ENCODE measurements at places on chromosomes 4 and X. TPM values are rescaled to one million over a fixed set of nuclear protein-coding genes. Genes with fewer than 3 reads are reported as not detected.

GRCh38 chrX:34341258-34341657 is 209.1 kb upstream of the FAM47A start:
- ATAC-seq = no peak

DNA sequence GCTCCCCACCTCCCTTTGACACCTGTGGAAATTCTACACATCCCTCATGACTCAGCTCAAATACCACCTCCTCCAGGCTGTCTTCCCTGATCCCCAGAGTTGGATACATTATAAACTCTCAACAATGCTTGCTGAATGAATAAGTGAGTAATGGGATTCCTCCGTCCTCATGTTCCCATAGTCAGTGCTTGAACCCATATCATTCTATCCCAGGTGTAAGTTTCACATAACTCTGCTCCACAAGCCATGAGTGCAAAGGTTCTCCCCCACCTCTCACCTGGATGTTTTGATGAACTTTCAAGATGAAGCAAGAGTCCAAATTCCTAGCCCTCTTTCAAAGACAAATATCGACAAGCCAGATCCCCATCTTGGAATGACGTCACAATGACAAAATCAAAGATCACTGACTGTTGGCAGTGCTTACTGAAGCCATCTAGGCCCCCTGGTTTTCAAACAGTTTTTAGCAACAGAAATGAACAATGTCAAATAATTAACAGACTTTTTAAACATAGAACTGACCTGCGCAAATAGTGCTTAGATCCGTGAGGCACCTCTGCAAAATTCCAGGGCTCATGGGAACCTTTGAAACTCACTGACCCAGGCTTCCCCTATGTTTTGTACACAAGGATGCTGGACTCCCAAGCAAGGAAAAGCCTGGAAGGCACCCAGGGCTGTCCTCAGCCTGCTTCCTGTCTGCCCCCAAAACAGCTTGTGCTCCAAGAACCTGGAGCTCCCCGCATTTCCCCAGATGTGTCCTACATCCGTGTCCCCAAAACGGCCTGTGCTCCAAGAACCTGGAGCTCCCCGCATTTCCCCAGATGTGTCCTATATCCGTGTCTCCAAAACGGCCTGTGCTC is 4.0 kb downstream of the SLC2A9 start:
- no peak for ATAC-seq

- no peak for ATAC-seq
Observed at GRCh38 chr4:19319607-19320006, 932.1 kb upstream of the SLIT2 start.

- no peak for ATAC-seq
Observed at GRCh38 chrX:140064993-140065392, 99.7 kb upstream of the CXorf66 start.

GRCh38 chrX:11784543-11784942 is 26.5 kb downstream of the MSL3 start:
- ATAC-seq = no peak

Gene IBSP
- total RNA-seq = not detected

GRCh38 chrX:151416579-151416978 is 19.6 kb downstream of the VMA21 start:
- ATAC-seq = no peak

DNA sequence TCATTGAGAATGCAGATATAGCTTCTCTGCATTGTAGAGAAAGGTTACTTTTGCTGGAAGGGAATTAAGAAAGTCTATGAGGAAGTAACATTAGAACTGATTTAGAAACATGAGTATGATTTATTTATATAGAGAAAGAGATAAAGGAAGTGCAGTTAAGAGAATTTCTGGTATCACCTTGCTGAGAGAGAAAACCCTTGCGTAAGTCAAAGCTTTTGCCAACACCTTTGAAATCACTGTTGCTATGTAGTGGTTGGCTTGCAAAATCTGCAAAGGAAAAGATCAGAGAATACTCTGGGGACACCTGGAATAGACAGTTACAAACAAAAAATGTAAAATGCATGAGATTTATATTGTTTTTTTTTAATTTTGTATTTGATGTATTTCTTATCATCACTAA is 137.3 kb upstream of the RXFP1 start:
- ATAC-seq = no peak

Gene PPBP
- 1.0 TPM for total RNA-seq

- no peak for ATAC-seq
Observed at GRCh38 chr4:151614561-151614960, 146.2 kb downstream of the GATB start.

- no peak for ATAC-seq
Observed at GRCh38 chr4:14862891-14863290, 139.4 kb upstream of the CPEB2 start.

DNA sequence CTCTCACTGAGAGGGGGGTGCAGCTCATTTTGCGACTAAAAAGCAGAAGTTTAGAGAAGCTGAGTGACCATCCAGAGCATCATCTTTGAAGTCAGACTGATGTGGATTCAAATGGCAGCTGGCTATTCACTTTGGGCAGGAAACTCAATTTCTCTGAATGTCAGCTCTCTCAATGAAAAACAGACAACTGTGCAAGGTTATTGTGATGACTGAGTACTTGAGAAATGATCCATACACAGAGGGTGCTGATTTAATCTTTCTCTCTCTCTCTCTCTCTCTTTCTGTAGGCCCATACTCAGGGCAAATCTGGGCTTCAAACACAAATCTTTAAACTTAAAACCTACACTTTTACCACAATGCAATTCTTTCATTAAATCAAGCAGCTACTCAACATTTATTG is 185.8 kb upstream of the SLIT2 start:
- ATAC-seq = no peak

Gene UFSP2
- 28.3 TPM for total RNA-seq

GRCh38 chr4:95516528-95517017 is 32.2 kb downstream of the UNC5C start:
- no peak for ATAC-seq

- no peak for ATAC-seq
Observed at GRCh38 chr4:142124874-142125273, 488.5 kb downstream of the IL15 start.

DNA sequence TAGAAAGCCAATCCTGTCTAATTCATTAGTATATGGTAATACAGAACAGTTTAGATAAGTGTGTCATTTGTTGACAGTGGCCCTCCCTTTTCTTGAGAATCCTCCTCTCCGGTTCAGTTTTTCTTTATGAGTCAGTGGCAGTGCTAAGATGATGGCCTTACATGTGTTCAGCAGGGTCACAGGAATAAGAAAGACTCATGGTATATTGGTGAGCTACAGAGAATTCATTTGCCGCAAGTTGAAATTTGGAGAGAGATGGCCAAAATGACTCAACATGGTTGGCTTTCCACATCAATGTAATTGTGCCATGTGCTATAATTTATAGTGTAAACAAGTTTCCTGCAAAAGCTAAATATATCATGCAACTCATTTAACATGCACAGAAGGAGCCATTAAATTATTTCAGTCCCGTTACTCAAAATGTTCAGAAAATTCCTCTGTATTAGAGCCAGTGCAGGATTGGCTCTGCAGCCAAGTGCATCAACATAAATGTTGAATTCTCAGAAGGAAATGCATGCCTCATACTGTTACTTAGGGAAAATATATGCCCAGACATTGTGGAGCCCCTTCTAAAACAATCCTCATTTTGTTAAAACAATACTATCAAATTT is 374.3 kb downstream of the AFF2 start:
- ATAC-seq = no peak

GRCh38 chr4:114598191-114599121 is at the start of gene UGT8:
TSS of gene UGT8 (plus strand) at chr4:114598807. CDS start at chr4:114622881, 24,074 bp downstream.
- ATAC-seq = peak; percentile 76

DNA sequence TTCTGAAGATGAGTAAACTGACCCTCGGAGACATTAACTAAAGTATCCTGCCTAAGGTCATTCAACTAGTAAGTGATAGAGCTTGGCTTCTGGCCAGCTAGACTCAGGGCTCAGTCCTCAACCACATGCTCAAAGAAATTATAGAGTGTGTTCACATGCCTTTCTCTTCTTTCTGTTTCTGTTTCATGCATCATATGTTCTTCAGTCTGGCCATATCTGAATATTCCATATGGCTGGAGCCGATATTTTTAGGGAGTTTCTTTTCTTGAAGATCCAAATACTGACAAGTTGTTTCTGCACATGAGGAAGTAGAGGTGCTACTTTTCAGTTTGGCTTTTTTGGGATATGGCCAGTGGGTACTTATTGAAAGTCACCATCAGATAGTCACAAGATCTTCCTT is 44.9 kb downstream of the MMRN1 start:
- ATAC-seq = no peak

Gene SMR3B
- not detected for total RNA-seq

Gene ANKRD37
- 36.3 TPM for total RNA-seq

DNA sequence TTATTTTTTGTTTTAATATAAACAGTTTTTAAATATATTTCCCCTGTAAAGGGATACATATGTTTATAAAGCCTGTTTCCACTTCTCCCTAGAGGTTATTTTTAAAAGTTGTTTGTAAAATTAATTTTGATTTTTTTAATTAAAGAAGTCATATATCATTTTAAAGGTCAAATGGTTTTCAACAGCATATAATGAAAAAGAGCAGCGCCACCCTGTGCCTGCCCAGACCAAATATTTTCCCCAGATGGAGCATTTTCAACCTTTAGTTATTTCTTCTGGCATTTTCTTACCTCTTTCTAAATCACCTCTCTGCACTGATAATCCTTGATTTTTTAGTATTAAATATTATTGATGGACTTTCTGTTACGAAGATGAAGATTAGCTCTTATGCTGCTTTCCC is 21.0 kb downstream of the MSX1 start:
- no peak for ATAC-seq

Gene RIBC1
- total RNA-seq = 0.36 TPM

DNA sequence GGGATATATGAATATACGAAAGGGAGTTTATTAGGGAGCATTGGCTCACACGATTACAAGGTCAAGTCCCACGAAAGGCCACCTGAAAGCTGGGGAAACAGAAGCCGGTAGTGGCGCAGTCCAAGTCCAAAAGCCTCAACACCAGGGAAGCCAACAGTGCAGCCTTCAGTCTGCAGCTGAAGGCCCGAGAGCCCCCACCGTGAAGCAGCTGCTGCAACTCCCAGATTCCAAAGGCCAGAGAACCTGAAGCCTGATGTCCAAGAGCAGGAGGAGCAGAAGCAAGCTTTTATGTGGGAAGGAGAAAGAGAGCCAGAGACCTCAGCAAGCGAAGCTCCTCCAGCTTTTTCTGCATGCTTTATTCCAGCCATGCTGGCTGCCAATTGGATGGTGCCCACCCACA is 275.8 kb downstream of the PTTG2 start:
- ATAC-seq = no peak

Gene GRIA3
- total RNA-seq = 0.36 TPM

Gene MRFAP1L1
- total RNA-seq = 28.1 TPM

DNA sequence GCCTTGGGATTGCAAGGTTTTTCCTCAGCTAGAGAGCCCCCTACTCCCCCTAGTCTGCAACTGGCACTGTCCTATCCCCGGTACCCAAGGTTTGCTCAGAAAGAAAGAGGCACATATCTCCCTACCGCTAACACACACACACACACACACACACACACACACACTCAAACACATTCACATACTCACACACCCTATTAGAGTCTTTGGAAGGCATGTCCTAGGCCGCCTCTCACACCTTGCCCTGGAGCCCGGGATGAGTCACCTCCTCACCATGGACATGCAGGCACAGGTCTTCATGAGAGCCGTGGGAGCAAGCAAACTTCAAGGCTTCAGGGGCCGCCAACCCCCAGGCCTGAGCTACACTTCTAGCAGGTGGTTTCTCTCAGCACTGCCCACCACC is 49.2 kb downstream of the PJA1 start:
- peak; percentile 96 for ATAC-seq

Gene SMC1A
- total RNA-seq = 52.5 TPM

DNA sequence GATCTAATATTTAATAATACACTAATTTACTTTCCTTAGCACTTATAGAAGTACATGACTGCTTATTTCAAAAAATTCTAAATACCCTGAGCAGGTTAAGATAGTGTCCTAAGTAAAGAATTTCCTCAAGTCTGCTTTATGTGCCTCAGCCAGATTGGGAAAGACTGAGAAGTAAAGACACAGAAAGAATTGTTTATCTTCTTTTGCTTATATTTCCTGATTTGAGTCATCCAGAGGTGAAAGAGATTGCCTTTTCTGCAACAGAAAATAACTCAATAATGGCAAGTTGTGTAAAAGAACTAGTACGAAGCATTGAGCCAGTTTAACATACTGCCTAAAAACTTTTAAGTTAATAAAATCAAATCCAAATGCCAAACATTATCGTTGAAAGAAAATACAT is 45.0 kb downstream of the NAF1 start:
- ATAC-seq = no peak

GRCh38 chr4:1658581-1658980 is 25.5 kb downstream of the FAM53A start:
- ATAC-seq = no peak

DNA sequence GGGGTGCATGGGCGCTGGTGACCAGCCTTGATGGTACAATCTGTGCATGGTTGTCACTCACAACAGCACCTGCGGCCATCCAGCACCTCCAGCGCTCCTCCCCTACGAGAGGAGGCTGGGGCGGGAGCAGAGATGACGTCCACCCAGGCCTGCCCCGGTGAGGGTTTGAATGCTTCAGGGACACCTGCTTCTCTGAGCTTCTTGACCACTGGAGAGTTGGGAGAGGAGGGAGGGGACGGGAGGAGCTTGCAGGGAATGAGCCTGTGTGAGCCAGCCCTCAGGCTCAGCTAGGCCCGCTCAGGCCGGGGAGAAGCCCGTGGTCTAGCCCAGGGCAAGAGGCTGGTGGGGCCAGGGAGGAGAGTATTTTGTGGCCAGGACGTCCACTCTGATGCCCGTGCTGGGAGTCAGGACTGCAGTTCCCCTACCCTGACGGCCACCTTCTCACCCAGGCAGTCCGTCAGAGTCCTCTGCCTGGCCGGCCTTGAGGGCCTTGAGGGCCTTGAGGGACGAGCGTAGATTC is 59.2 kb downstream of the CPZ start:
- ATAC-seq = no peak

DNA sequence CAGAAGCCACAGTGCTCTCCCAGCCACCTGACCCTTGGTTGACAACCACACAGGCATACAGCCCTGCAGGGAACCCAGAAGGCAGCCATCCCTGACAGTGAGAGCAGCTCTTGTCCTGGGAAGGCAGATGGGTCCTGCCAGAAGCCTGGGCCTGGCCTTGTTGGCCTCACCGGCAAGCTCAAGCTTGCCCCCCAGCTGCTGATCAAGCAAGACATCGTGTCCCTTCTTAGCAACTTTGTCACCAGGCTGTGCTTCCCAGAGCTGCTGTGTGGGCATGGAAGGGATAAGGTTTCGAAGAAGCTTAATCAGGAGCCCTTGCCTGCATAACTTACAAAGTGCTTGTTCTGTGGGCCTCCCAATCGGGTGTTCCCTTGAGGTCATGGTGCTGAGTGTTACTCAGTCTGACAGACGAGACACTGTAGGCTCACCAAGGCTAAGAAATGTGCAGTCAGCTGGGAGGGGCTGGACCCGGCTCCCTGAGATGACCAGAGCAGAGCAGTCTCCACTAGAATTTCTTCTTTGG is 6.8 kb upstream of the ABLIM2 start:
- peak; percentile 27 for ATAC-seq

GRCh38 chrX:22650691-22651090 is 349.1 kb upstream of the DDX53 start:
- ATAC-seq = no peak

DNA sequence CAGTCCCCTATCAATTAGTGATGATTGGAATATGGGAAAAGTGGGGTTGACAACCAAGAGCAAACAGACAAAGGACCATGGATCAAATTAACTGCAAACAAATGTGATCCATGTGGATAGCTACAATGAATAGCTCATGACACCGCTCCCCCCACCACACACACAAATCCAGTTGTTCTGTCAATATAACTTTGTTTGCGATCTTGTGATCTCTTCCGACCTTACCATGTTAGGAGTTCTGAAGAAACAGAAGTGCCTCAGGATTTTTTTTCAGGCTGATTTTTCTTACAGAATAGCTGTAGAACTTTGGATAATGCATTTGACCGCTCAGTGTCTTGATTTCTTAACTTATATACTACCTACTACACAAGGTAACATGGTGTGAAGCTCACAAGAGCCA is 116.6 kb downstream of the SH2D1A start:
- ATAC-seq = no peak

Gene POF1B
- 30.9 TPM for total RNA-seq

All from esophagus mucosa (tissue), 1 donor.